Right cardiac atrium (tissue), 5 donors: ENCODE measurements at places on chromosomes 11 and 22. TPM values are rescaled to one million over a fixed set of nuclear protein-coding genes. Genes with fewer than 3 reads are reported as not detected.

PLEKHB1 gene
- 11.7 TPM for total RNA-seq

MPZL2 gene
- 8.8 TPM for total RNA-seq

MMP13 gene
- total RNA-seq, result not detected

CSNK2A3 gene
- total RNA-seq, result 2.3 TPM

PLEKHA7 gene
- 37.1 TPM for total RNA-seq

OR52D1 gene
- not detected for total RNA-seq

GPHA2 gene
- total RNA-seq, result not detected

OR51V1 gene
- total RNA-seq, result not detected

- no peak for DNase-seq
Observed at GRCh38 chr11:72726266-72727220, 25.7 kb downstream of the ARAP1 start.

DNA sequence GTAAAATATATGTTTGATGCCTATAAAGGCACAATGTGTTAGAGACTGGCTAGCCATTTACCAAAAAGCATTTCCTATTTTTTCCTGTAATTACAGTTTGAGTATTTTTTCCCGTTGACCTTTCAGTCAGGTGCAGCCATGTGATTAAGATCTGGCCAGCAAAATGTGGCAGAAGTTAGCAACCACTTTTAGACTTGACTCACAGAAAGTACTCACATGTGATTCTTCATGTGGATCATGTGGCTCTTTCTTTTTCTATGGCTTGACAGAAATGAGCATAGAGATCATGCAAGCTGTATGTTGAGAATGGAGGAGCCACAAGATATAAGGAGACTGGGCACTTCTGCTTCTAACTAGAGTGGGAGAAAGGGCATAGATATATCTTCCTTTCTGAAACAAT lies 27.3 kb upstream of the RAB38 start:
- DNase-seq, result no peak

DNA sequence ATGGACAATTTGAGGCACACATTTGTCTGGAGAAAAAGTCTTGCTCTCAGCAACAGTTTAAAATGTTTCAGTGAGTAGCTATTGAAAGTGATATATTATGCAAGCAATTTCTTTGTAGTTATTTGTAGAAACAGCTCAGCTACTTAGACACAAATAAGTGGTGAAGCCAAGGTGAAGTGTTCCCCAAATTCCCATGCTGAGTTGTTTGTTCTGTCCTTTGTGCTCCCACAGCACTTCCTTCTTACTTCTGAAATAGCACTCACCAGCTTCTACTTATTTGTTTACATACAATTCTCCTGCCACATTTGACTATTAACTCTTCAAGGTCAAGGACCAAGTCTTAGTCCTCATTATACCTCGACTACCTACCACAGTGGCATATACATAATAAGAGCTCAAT lies 638.6 kb upstream of the LRRC4C start:
- DNase-seq, result no peak

GRCh38 chr11:107916671-107917241 lies 11.5 kb upstream of the RAB39A start:
- DNase-seq, result no peak

GRCh38 chr11:35147235-35147634 lies 8.3 kb downstream of the CD44 start:
- no peak for DNase-seq

DNA sequence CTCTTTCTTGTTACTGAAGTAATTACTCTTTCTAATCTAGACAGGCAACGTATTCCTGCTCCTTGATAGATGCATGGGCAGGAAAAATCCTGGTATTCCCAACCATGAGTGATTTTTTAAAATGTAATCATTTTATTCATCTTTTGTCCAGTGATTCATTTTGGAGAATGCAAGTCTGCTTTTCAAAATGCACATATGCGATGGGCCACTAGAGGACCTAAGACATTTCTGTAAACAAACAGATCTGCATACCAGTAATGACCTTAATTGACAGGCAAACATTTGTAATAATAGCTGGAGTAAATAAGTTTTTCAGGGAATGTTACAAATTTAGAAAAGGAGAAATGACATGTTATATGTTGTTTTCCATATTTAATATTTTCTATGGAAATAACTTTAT lies 1167.6 kb downstream of the JRKL start:
- no peak for DNase-seq

- no peak for DNase-seq
Observed at GRCh38 chr11:2849994-2850770, 35.4 kb downstream of the CDKN1C start.

DNA sequence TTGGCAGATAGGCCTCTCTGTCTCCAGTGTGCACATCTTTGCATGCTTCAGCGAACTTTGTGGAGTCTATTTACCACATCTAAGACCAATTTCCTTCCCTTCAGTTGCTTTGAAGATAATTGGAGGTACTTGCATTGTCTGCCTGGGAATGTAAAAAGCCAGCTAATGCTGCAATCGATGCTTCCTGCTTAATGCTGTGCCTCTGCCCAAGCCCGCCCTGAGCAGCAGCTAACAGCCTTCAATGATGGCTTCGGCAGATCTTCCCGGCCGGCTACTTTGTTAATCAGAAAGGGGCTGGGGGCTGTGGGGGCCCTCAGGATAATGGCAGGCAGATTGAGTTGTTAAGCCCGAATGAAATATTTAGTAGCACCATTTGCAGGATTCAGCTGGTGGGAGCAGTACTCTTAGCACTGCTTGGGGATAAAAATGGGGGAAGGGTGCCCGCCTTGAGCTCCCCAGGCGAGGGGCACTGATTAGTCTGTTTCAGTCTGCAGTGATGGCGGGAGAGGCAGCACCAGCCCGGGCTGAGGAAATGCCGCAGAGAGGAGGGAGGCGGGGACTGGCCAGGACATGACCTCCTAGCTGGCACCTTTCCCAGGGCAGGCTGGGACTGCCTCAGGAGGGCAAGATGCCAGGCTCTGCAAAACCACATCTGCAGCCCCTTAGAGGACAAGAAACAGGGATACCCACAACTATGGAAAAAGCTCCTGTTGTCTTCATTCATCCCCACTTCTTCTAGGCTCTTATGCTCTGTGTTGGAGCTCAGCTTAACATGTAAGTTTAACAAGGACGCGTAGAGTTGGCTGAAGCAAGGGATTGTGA lies 460.0 kb downstream of the BUD13 start:
- peak; percentile 88 for DNase-seq

DNA sequence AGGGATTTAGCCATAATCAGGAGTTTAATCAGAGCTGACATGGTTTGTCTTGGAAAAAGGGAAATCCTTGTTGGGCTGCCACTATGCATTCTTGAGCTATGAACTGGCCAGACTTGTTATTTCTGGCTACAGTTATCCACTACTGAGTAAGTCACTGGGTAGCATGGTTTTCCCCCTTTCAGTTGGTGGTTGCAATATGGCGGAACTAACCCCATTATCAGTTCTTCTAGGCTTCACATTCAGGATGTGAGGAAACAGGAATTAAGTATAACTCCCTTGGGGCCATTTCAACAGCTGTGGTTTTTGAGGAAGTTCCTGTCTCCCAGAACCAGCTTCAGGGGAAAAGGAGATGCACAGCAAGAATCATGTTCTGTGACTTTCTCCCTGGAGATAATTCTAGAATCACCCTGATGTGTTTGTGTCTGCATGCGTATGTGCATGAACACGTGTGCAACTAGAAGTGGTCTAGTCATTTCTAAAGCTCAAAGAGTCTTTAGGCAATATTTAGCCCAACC lies 103.0 kb upstream of the CD44 start:
- no peak for DNase-seq

DNA sequence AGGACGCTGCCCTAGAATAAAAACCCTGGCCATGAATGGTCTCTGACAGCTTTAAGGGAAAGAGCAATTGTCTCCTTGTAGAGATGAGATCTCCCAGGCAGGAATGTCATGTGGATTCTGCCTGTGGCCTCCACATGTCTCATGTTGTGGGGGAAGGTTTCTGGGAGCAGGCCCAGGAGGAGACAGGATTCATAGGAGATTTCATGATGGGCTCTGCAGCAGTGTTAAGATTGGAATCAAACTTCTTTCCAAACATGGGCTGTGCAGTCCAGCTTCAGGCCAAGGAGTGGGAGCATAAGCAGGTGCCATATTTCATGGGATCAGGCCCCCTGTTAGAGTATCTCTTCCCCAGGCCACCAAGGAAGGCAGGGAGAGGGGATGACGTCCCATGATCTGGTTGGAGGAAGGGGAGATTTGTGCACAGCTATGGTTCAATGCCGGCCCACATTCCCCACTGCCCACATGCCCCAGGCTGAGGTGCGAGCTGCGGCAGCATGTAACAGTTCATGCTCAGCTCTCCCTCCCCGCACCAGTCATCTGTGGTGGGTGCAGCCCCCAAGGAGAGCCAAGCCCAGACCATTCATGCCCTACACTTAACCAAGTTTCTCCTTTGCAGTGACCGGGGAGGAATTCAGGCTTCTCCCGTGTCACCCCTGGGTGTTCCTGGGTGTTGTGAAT lies 42.5 kb downstream of the LMO1 start:
- no peak for DNase-seq

- no peak for DNase-seq
Observed at GRCh38 chr11:32792111-32792947, 2.1 kb downstream of the CCDC73 start.

- DNase-seq, result no peak
Observed at GRCh38 chr11:13440100-13440855, 22.7 kb downstream of the BTBD10 start.

DNA sequence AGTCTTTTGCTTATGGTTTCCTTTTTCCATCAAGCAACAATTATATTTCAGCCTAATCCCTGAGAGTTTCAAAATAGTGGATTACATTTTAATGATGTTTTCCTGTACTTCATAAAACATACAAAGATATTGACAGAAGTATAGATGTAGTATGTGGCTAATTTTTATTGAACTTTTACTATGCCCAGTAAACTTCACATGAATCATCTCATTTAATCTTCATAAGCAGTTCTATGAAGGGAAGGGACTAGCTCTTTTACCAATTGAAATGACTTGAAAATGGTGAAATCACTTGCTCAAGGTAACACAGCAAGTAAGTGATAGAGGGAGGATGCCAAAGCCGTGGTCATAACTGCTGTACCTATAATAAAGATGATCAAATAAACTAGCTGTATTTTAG lies 27.5 kb downstream of the RTN3 start:
- DNase-seq, result no peak

- DNase-seq, result no peak
Observed at GRCh38 chr11:123382555-123383074, 47.5 kb upstream of the GRAMD1B start.

DNA sequence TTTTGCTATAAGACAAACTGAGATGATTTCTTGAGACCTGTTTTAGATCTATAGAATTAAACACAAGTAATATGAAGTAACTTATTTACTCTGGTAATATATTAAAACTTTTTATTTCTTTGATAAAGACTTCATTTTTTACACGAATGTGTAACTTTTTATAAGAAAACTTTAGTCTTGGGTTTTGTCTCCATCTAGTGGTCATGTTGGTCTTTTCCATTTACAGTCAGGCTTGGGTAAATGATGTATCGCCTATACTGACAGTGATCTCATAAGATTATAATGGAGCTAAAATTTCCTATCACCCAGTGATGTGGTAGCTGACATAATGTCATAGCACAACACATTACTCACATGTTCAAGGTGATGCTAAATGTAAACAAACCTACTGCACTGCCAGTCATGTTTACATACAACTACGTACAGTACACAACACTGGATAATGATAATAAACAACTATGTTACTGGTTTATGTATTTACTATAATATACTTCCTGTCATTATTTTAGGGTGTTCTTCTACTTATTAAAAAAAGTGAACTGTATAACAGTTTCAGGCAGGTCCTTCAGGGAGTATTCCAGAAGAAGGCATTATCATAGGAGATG lies 7.5 kb upstream of the C11orf97 start:
- no peak for DNase-seq

- DNase-seq, result no peak
Observed at GRCh38 chr11:64602466-64603070, 11.5 kb downstream of the SLC22A12 start.

DNA sequence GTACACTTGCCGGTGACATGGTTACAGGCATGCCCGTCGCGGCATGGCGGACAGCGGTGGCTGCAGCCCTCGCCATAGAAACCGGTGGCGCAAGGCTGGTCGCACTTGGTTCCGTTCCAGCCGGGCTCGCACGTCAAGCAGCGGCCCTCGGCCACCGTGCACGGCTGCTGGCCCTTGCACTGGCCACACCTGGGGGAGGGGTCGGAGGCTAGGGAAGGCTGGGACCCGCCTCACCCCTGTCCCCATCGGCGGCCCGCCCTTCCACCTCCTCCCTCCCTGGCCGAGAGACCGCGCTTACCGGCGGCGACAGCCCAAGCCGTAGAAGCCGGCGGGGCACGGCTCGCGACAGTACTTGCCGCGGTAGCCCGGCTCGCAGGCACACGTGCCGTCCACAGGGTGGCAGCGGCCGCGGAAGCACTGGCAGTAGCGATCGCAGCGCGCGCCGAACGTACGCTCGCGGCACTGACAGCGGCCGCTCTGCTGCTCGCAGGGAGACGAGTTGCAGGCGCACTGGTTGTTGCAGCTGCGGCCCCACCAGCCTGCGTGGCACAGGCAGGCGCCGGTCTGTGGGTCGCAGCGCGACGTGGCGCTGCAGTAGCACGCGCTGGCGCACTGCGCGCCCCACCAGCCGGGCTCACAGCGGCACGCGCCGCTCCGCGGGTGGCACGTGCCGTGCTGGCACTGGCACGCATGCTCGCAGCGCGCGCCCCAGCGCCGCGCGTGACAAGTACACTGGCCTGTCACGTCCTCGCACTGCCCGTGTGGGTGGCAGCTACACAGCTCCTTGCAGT lies 6.7 kb downstream of the SCARF2 start:
- peak; percentile 74 for DNase-seq

GRCh38 chr22:27755521-27756211 lies 45.9 kb downstream of the MN1 start:
- DNase-seq, result no peak

DNA sequence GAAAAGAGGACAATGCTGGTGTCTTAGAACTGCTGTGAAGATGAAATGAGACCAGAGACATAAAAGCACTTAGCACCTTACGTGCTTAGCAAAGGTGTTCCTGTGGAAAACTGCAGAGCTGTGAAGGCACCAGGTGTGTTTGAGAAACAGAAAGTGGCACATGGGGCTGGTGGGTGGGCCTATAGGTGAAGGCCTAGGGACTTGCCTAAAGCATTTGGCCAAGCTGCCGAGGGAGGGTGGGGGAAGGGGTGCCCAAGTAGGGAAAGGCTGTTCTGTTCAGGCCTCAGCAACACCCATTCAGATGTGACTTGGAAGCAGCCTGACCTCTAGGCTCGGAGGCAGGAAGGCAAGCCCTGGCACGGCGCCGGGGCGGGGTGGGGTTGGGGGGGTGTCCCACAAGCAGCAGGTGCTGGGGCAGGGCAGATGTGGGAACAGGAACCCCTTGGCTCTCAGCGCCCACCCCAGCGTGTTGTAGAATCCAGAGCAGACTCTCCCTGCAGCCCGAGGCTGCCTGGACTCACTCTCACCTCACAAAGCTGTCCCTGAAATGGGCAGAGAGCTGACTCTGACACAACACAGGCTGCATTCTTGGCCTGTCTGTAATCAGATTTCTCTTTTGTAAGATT lies 366.7 kb upstream of the NARS2 start:
- peak; percentile 60 for DNase-seq

- DNase-seq, result peak; percentile 24
Observed at GRCh38 chr22:45572444-45572843, 69.8 kb downstream of the FBLN1 start.
